ENCODE measurements at places on chromosomes 5 and 9. TPM values are rescaled to one million over a fixed set of nuclear protein-coding genes. Genes with fewer than 3 reads are reported as not detected.

The FBN2 gene
- 1.0 TPM for total RNA-seq

The MYO10 gene
- 89.6 TPM for total RNA-seq

The CCDC187 gene
- 6.8 TPM for total RNA-seq

The ENTPD2 gene
- 0.49 TPM for total RNA-seq

The RELL2 gene
- total RNA-seq, result 5.7 TPM

The PCDHGB5 gene
- 21.2 TPM for total RNA-seq

The NEUROG1 gene
- total RNA-seq, result not detected

- no peaks in the 10 kb centered on the region for H3K36me3 ChIP-seq
- no peak for DNase-seq
- no peak overlapping the region for H3K4me3 ChIP-seq
- H3K27ac ChIP-seq, result no peak overlapping the region
- no peaks in the 10 kb centered on the region for H3K27me3 ChIP-seq
- no peaks in the 10 kb centered on the region for H3K4me1 ChIP-seq
These were observed 14.8 kb upstream of the TUT7 start for GRCh38 chr9:86368871-86369521.

DNA sequence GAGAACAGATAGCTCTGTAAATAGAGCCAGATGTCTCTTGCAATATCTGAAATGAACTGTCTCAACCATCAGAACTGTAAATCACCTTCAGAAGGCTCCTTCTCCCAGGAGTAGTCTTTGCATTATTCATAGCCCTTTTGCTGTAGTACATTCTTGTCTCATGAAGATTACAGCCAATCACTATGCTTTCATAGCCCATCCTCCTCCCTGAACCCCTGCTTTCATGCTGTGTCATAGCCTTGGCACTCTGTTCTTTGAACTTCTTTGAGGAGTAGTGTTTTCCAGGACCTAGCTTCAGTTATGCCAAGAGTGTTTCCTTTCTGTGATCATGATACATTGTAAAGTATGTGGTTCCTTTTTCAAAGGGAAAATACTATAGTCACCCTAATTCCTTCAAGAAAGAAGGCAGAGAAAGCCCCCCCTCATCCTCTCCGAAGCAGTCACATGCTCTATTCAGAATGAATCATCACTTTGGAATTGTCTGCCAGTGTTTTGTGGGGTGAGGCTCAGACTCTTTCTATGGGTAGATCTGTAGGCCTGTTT lies 61.1 kb downstream of the GRIA1 start:
- H3K27me3 ChIP-seq, result no peaks in the 10 kb centered on the region
- H3K4me1 ChIP-seq, result no peaks in the 10 kb centered on the region
- no peak for DNase-seq
- no peaks in the 10 kb centered on the region for H3K36me3 ChIP-seq

DNA sequence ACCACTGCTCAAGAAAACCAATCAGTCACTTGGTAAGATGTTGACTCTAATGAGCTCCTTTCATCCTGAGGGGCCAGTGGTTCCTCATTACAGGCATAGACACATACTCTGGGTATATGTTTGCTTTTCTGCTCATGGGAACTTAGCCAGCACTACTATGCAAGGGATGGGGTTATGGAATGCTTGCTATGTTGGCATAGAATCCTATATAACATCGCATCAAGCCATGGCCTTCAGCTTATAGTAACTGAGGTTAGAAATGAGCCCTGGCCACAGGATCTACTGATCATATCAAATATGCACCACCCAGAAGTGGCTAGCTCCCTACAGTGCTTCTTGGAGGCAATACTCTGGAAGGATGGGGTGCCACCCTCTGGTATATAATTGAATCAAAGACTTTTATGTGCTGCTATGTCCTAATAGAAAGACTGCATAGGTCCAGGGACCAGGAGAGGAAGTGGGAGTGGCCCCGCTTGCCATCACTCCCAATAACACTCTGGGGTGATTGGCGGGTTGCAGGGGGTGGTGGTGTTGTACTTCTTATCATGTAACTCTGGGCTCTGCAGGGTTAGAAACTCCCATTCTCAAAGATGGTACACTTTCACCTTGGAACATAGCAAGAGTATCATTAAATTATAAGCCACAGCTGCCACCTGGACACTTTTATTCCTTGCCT lies 70.3 kb downstream of the ZNF366 start:
- peaks cover 8% of the 10 kb centered on the region for H3K4me1 ChIP-seq
- H3K36me3 ChIP-seq, result no peaks in the 10 kb centered on the region
- no peak overlapping the region for H3K27ac ChIP-seq
- no peak overlapping the region for H3K4me3 ChIP-seq

DNA sequence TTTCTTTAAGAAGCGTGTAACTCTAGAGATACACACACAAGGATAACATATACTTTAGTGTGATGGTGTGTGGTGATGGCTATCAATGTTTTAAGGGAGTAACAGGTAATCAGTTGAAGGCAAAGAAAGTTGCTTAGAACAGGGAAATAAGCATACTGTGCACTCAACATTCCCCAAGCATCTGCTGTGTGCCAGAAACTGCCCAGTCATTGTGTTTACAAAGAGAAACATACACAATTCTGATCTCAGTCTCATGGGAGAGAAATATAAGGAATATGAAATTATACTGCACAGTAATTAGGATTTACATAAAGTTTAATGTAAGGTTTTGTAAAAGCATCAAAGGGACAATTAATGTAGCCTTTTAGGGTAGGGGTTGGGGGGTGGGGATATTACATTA lies 224.1 kb upstream of the TYRP1 start:
- no peak overlapping the region for H3K4me3 ChIP-seq
- no peaks in the 10 kb centered on the region for H3K27me3 ChIP-seq
- no peaks in the 10 kb centered on the region for H3K36me3 ChIP-seq
- H3K4me1 ChIP-seq, result no peaks in the 10 kb centered on the region
- DNase-seq, result no peak

DNA sequence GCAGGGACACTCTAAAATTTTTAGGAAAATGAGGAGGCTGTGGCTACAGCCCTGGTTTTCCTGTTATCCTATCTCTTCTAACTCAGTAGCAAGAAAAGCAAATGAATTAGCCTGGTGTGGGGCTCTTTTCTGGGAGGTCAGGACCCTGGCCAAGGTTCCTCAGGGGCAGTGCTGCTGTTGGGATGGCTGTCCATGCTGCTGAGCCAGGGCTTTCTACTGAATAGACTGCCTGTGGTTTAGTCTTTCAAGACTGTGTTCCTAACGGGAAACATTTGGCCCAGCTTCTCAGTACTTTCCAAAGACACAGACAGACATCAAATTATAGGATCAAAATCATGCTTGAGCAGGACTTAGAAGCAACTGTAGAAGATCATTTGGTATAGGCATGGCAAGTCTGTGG lies 18.1 kb downstream of the TNC start:
- H3K4me1 ChIP-seq, result peaks cover 8% of the 10 kb centered on the region
- H3K36me3 ChIP-seq, result no peaks in the 10 kb centered on the region
- no peak for DNase-seq
- no peak overlapping the region for H3K27ac ChIP-seq
- H3K4me3 ChIP-seq, result no peak overlapping the region

DNA sequence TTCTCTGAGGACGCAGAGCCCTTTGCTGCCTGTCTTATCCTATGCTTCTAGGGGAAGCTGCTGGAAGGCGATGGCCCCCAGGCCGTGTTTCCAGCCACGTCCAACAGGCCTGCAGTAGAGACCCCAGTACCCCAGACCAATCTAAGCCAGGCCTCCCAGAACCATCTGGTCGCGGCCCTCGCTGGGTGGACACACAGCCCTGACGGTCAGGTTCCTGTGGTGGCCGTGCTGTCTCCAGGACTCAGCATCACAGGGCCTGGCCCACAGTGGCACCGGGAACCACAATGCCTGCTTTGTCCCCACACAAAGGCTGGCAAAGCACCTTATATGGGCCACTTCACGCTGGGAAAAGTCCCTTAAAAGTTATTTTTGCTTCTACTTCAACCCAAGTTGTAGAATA lies 44.5 kb downstream of the SEMA4D start:
- DNase-seq, result no peak
- peaks cover 3% of the 10 kb centered on the region for H3K36me3 ChIP-seq

- DNase-seq, result peak; percentile 11
- H3K4me3 ChIP-seq, result no peak overlapping the region
- no peak overlapping the region for H3K27ac ChIP-seq
- no peaks in the 10 kb centered on the region for H3K36me3 ChIP-seq
These were observed 75.4 kb downstream of the NDUFAF2 start for GRCh38 chr5:61020415-61020814.

GRCh38 chr5:107885601-107886000 lies 214.9 kb upstream of the EFNA5 start:
- no peaks in the 10 kb centered on the region for H3K36me3 ChIP-seq
- H3K27ac ChIP-seq, result no peak overlapping the region
- H3K4me1 ChIP-seq, result no peaks in the 10 kb centered on the region
- H3K4me3 ChIP-seq, result no peak overlapping the region
- DNase-seq, result no peak

DNA sequence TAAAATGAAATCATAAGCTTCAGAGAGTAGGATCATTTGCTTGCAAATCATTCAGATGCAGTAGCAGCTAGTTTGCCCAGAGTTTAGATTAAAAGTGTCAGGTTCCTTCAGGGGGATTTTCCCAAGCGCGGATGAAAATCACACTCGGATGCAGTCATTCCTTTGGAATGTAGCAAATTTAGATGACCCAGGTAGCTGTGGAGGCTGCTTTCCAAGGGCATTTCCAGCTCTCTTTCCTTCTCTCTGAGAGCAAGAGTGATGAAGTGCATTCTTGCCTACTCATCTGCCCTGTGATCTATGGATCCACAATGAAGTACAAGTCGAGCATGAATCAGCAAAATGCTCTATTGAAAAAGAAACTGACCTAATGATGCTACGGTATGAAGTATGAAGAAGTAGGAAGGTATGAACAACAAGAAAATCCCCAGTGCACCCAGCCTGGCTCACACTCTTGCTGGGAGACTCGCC lies 200.2 kb downstream of the PLK2 start:
- no peak overlapping the region for H3K4me3 ChIP-seq
- DNase-seq, result peak; percentile 49
- peak overlapping the region; percentile 25 for H3K27ac ChIP-seq
- H3K27me3 ChIP-seq, result no peaks in the 10 kb centered on the region
- no peaks in the 10 kb centered on the region for H3K36me3 ChIP-seq
- H3K4me1 ChIP-seq, result peaks cover 17% of the 10 kb centered on the region

GRCh38 chr9:22308177-22308576 lies 138.4 kb upstream of the DMRTA1 start:
- no peak overlapping the region for H3K27ac ChIP-seq
- DNase-seq, result no peak
- no peak overlapping the region for H3K4me3 ChIP-seq
- no peaks in the 10 kb centered on the region for H3K36me3 ChIP-seq
- no peaks in the 10 kb centered on the region for H3K27me3 ChIP-seq

- no peak overlapping the region for H3K27ac ChIP-seq
- H3K27me3 ChIP-seq, result no peaks in the 10 kb centered on the region
- H3K36me3 ChIP-seq, result no peaks in the 10 kb centered on the region
These were observed 154.2 kb downstream of the NDUFS4 start for GRCh38 chr5:53714667-53715010.

DNA sequence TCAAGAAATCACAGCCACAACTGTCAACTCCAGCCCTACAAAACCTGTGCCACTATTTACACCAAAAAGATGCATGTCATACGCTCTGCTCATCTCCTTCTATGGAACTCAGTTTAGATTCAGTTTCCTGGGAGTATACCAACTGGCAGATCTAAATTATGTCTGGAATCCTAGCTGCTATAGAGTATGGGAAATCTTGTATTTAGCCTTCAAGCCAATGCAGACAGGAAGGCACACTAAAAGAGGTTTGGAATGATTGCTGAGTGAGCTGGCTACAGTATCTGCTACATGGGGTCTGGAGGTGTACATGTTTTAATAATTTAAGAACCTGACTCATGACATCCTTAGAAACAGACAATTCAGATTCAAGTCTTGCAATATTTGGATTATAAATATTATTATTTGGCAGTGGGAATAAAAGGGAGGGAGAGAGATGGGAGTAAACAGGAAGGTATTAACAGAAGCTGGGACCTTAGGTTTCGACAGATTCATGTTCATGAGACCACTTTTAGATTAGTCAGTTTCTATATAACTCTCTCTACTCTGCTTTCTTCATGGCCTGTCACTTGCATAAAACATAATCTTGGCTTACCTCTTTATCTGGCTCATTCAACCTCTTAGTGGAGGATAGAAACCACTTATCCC lies 178.8 kb upstream of the HAPLN1 start:
- no peak overlapping the region for H3K4me3 ChIP-seq
- DNase-seq, result no peak
- no peaks in the 10 kb centered on the region for H3K36me3 ChIP-seq
- no peaks in the 10 kb centered on the region for H3K27me3 ChIP-seq

GRCh38 chr9:134301387-134302129 lies 24.7 kb upstream of the RXRA start:
- DNase-seq, result no peak
- no peak overlapping the region for H3K4me3 ChIP-seq
- no peak overlapping the region for H3K27ac ChIP-seq
- H3K36me3 ChIP-seq, result no peaks in the 10 kb centered on the region

DNA sequence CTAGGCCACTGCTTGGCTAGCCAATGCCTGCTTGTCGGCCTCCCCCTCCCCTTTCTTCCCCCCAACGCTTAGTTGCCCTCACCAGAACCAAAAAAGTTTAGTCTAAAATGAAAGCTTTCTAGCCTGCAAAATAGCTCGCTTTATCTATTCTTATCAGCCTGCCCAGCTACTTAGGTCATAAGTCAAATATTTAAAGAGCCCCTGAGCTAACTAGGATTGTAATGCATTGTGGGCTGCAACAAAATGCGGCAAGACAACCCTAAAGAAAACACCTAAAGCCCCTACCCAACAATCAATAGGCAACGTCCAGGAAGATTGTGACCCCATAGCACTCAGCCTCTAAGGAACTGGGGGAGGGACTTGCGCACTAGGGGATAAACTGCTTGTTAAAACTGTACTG lies 38.6 kb upstream of the PCSK5 start:
- no peaks in the 10 kb centered on the region for H3K27me3 ChIP-seq
- H3K4me3 ChIP-seq, result no peak overlapping the region
- H3K36me3 ChIP-seq, result no peaks in the 10 kb centered on the region
- no peak overlapping the region for H3K27ac ChIP-seq
- H3K4me1 ChIP-seq, result no peaks in the 10 kb centered on the region

GRCh38 chr9:134880484-134881312 lies at the start of gene FCN2:
FCN2 (plus strand) TSS chr9:134880810; CDS start chr9:134880822, 12 bp downstream.
- no peaks in the 10 kb centered on the region for H3K27me3 ChIP-seq
- no peaks in the 10 kb centered on the region for H3K36me3 ChIP-seq
- H3K4me3 ChIP-seq, result no peak within 1 kb of the TSS
- H3K27ac ChIP-seq, result no peak within 1 kb of the TSS

DNA sequence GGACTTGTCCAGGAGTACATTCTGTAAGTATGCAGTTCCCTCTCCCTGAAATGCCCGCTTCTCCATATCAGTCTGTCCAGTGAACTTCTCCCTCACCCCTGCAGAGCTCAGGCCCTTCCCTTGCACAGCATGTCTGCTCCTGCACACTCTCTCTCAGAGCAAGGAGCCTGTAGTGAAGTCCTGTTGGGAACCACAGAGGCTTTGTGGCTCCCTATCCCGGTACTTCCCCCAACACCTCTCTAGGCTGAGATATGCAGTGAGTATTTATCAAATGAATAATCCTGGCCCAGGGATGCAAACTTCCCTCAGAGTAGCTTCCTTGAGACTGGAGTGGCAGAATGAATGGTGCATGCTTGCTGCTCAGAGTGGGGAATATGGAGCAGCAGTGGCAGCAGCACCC lies 48.8 kb downstream of the POC5 start:
- H3K27me3 ChIP-seq, result no peaks in the 10 kb centered on the region
- H3K4me3 ChIP-seq, result no peak overlapping the region
- H3K4me1 ChIP-seq, result peaks cover 34% of the 10 kb centered on the region
- H3K36me3 ChIP-seq, result no peaks in the 10 kb centered on the region
- no peak for DNase-seq

- H3K4me3 ChIP-seq, result no peak overlapping the region
- H3K27me3 ChIP-seq, result no peaks in the 10 kb centered on the region
- DNase-seq, result peak; percentile 43
- H3K36me3 ChIP-seq, result no peaks in the 10 kb centered on the region
- no peak overlapping the region for H3K27ac ChIP-seq
These were observed 14.1 kb upstream of the SFXN1 start for GRCh38 chr5:175464074-175464941.

All from thyroid gland (tissue), 4 donors.